Panc1 (cell line): ENCODE measurements at places on chromosomes 1 and 21.

DNA sequence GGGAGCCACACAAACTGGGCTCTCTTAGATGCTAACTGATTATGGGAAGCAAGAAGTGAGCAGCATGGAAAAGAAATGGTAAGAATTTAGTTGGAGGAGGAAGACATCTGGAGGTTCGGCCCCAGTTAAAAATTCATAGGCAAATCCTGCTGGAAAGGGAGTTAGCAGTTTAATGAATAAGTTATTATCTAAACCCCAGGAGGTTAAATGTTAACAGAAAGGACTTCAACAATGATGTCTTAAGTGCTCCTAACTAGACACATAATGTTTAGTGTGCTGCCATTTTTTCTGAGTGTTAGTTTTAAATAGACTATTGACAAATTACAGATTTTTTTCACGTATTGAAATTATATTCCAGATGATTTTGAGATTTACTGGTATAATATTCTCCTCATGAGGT lies 1265.3 kb upstream of the ADGRL2 start:
- DNase-seq: no peak

GRCh38 chr1:158579733-158580132 lies at the start of gene OR10X1:
Gene OR10X1 (minus strand): TSS chr1:158579899. CDS start chr1:158579899, 0 bp downstream.
- no peak for DNase-seq

DNA sequence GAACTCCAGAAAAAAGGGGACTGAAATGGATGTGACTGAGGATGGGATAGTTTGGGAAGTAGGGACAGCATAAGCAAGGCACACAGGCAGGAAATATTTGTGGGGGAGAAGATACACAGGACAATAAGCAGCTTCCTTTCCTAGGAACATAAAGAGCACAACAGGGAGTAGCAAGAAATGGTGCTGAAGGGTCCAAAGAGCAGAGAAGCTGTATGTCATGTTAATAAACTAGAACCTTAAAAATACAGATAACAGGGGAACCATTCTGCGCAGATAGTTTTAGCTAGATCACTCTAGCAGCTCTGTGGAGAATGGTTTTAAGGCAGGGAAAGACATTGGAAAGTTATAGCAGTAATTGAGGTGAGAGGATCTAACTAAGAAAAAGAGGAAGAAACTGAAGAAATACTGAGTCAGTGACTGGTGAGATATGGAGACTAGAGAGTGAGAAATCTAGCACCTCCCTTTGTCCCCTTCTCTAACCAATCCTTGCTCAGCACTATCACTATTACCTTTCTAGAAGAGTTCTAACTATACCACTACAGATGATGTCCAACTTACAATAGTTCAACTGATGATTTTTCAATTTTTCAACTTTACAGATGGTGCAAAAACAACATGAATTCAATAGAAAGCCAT lies 95.0 kb downstream of the CDC42BPA start:
- no peak for DNase-seq

DNA sequence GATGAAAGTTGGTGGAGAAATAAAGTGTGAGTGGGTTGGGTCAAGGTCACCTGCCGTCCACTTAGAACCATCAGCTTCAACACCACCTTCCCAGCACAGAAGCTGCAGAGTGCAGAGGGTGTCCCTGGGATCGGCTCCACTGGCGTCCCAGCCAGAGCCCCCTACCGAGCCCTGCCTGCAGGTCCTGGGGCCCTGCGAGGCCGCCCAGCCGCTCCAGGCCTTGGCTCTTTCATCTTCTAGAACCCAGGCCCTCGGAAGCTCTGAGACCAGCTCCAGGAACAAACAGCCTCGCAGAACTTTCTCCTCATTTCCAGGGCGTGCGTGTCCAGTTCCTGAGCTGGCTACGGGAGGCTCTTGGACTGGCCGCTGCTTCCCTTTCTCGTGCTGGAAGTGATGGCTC lies 166.0 kb downstream of the PRDM16 start:
- no peak for DNase-seq

DNA sequence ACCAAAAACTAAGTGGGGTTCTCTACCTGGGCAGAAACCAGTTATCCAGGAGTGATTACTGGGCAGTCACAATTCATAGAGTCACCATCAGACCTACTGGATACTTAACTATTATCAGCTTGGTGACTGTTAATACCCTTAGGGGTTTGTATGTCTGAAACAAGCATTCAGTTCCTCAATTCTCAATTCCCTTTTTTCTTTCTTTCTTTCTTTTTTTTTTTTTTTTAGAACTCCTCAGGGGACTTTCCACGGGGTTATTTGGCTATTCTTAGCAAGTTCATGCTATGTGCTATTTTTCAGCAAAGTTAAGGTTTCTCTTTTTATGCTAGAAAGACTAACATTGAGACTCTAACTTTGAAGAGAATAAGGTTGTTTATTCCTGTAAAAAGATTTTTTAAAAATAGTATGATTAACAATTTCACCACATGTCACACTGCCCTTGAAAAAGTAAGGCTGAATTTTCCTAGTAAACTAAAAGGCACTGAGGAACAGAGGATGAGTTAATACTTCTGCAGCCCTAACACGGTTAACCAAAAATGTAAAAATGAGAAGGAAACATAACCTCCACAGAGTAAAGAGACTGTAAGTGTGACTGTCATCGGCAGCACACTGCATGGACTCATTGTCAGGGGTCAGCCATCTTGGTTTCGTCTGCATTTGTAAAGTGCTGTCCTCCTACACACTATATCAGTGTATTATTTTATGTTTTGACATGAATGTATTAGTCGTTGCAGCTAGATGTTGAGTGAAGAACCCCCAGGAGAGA lies 310.2 kb downstream of the NTNG1 start:
- no peak for DNase-seq

- DNase-seq: no peak
These were observed 637 bp downstream of the PLXNA2 start for GRCh38 chr1:208243527-208243966.

DNA sequence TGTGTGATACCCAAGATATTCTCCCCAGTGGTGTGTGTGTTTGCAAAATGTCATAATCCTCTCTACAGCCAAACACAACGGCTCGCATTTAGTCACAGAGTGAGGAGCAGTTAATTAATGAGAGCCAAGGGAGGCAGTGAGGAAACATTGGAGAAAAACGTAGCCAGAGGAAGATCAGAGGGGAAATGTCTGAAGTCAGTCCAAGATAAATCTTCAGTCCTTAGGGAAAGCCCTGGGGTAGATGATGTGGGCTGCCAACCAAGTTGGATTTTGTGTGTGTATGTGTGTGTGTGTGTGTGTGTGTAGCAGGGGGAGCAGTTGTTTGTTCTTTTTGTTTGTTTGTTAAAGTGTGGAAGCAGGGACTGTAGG lies 201.0 kb upstream of the PTBP2 start:
- DNase-seq: no peak

DNA sequence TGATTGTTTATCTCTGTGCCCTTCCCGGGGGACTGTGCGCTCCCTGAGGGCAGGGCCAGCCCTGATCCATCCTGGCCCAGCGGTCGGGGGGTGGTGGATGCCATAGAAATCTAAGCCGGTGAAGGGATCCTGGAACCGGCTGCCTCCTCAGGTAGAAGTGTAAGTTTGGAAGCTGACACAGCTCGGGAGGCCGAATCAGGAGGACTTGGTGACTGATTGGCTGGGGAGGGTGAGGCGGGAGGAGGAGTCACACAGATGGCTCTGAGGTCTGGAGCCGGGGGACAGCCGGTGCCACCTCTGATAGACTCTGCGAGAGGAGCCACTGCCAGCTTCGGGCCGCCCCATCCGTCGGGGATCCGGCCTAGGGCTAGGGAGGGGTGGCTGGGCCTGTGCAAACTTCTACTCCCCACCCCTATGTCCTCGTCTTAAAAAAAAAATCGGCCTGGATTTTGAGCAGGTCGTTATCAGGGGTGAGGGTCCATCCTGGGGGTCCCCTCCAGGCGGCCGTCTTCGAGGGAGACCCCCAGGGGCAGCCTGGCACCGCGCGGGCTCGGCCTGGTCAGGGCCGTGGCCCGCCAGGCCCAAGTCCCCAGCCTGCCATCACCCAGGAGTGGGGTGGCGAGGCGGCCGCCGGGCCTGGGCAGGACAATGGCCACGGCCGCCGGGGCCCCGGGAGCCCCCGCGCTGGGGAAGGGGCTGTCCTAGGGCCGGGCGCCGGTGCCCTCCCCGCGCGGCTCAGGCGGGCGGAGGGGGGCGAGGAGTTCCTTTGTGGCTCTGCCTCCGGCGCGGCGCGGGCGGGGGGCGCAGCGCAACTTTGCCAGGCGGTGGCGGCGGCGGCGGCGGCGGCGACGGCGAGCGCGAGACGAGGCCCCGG lies 708 bp upstream of the ZNF362 start:
- DNase-seq: no peak

DNA sequence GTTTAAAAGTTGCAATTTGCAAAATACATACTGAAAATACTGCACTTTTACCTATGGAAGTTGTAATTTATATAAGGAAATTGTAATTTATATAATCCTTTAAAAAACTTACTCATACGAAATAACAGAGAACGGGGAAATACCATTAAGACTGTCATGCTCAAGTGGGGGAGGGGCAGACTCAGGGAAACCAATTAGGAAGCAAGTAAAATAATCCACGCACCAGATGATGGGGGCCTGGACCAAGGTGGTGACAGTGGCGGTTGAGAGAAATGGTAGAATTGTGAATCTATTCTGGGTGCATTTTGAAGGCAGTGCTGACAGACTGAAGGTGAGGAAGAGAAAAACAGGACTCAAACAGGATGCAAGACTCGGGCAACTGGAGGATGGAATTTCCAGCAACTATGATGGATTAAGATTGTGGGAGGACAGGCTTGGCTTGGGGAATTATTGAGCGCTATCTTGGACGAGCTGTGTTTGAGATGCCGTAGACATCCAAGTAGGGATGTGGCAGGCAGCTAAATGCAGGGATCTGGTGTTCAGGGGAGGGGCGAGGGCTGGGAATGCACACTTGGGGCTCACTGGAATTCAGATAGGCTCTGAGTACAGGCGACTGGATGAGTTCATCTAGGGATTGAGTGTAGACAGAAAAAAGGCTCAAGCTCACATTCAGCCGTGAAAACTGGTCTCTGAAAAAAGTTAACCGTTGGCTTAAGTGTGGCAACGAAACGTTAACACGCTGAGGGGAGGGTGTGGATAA lies 977 bp downstream of the LCA5L start:
- DNase-seq: no peak

DNA sequence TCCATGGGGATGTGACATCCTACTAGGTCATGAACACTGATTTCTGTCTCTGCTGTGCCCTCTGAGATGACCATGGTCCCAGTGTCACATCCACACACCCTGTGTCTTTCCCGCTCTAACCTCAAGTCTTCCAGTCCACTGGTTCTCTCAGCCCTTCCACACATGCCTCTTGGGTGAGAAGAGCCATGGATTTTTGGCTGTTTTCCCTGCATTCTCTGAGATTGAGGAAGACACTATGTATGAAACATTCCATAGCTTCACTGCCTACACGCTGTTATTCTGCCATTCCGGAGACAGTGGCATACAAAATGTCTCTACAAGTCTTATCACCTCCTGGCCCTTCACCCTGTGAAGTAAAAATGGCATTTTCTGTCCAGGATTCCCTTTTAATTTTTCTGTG lies 247.3 kb downstream of the BACH1 start:
- DNase-seq: no peak

- DNase-seq: no peak
These were observed 47.1 kb downstream of the C8A start for GRCh38 chr1:56901716-56902115.

DNA sequence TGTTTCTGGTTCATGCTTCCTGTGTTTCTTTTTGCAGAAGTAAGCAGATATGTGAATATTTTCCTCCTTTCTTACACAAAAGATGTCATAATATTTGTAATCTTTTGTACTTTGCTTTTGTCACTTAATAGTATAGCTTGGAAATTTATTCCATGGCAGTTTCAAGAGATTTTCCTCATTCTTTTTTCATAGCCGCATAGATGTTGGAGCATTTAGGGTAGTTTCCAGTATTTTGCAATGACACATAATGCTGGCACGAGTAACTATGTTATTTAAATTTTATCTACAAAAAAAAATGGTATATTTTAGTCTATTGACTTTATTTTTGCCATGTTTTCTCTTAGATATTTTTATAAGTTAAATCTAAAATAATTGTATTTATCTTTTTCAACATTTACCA lies 40.7 kb downstream of the AGO3 start:
- DNase-seq: no peak

GRCh38 chr1:218656301-218657037 lies 311.3 kb downstream of the TGFB2 start:
- DNase-seq: no peak

GRCh38 chr1:21961799-21962198 lies 15.0 kb upstream of the CELA3B start:
- no peak for DNase-seq

- no peak for DNase-seq
These were observed at the start of gene MACF1 for GRCh38 chr1:39204441-39205081. Gene MACF1 (plus strand): TSS chr1:39204695. CDS start chr1:39205023, 328 bp downstream.

DNA sequence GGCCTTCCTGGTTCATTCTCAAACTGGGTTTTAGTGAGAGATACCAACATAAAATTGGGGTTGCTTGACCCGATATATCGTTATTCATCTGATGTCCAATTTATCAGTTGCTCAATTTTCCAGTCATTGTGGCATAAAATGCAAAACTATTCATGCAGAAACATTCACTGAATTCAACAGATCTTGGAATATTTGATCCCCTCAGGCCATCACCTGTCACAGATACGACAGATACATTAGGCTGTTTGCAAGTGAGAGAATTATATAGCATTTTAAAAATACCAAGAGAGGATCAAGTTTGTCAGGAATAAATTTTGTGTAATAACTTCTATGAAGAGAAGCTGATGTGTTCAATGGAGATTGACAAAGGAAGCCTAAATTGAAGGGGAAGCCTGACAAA lies 67.1 kb downstream of the MAP10 start:
- no peak for DNase-seq

DNA sequence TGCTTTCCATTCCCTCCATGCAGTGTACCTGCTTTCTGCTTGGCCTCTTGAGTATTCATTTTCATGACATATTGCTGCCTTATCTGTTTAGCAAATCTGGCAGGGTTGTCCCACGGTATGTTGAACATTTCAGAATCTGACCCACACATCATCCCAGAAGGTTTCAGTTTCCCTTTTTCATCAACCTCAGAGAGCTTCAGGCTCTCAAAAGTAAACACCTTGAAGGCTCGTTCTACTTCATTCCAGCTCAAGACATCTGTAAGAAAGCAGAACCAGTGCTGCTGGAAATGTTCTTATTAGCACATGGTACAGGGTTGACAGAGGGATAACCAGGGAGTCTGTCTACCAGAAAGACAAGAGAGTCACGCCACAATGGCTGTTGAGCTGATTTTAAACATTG lies 103.6 kb downstream of the SPAG17 start:
- no peak for DNase-seq

DNA sequence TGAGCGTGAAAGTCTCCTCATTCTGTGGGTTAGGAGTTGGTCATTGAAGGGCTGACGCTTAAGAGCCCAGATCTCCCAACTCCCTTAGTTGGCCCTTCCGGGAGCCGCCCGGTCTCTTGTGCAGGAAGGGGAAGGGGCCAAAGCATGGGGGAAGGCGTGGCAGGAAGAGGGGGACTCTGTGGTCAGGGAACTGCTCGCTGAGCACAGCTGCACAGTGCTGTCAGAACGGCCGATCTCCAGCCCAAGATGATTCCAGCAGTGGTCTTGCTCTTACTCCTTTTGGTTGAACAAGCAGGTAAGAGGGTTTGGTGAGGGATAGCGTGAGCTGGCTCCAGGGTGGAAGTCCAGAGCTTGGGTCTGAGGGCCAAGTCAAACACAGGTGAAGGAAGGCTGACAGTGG lies at the start of gene FCER1G:
Gene FCER1G, plus strand, starts transcription at position 220 of the 400 bp plus-strand sequence. Its CDS starts 27 bp downstream, at position 247.
- DNase-seq: no peak
